ENCODE measurements at places on chromosomes 5 and 9.
A peak's percentile ranks its signal among the peaks of the same experiment; 100 is the strongest.

- peak; percentile 40 for DNase-seq
Observed at GRCh38 chr5:77239126-77239741, 28.8 kb downstream of the PDE8B start.

GRCh38 chr5:33631139-33631538 lies 190.4 kb downstream of the TARS1 start:
- no peak for DNase-seq

GRCh38 chr9:97419309-97419867 lies 7.5 kb downstream of the TDRD7 start:
- no peak for DNase-seq

GRCh38 chr5:79642210-79642609 lies 30.0 kb downstream of the TENT2 start:
- DNase-seq, result no peak

DNA sequence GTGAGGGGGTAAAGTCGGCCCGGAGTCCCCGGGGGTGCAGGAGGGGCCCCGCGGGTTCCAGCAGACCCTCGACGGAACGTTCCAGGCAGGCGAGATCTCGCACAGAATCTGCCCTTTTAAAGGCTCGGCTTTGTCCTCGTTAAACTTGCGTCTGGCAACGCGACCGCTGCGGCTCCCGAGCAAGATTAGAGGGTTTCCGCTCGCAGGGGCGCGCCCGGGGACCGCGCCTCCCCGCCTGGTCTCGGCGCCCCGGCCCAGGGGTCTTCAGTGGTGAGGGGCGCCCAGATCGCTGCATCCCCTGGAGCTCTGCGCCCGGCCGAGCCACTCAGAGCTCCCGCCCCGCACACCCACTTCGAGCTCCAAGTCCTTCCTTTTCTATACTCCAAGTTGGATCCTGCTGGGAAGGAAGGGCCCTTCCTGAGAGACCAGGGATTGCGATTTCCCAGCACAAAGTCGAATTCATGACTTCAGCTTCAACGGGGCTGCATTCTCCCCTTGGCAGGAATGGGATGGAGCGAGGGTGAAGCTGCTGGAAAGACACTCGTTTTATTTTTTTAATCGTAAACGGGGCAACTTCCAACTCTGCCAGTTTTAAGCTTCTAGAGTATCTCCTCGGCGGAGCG lies 11.3 kb downstream of the PROP1 start:
- no peak for DNase-seq

- no peak for DNase-seq
Observed at GRCh38 chr9:126701813-126702140, 88.0 kb downstream of the LMX1B start.

GRCh38 chr9:97689401-97690180 lies 7.5 kb downstream of the XPA start:
- DNase-seq, result no peak

DNA sequence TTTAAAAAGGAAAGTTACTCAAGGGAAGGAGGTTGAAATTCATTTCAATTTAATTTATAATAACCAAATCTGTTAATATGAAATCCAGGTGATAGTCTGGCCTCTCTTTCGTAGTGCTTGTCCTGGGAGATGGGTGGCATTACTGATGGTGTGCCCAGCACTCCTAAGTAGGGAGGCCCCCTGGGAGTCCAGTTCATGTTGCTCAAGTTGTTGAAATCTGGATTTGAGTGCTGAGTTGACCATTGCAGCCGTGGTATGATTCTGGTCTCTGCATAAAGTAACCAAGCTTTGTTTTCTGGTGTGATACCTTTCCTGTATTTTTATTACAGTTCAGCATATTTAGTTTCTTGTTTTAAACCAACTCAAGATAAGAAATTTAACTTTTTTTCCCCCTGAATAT lies 287.8 kb downstream of the FANCC start:
- no peak for DNase-seq

GRCh38 chr9:93577078-93577974 lies 942 bp downstream of the PHF2 start:
- DNase-seq, result no peak

GRCh38 chr9:38022203-38022895 lies 46.7 kb downstream of the SHB start:
- no peak for DNase-seq

- DNase-seq, result no peak
Observed at GRCh38 chr5:147479444-147479843, 30.4 kb downstream of the DPYSL3 start.

GRCh38 chr5:122067390-122067789 lies 10.7 kb downstream of the LOX start:
- DNase-seq, result no peak

- DNase-seq, result no peak
Observed at GRCh38 chr9:92463984-92464383, 18.3 kb downstream of the ASPN start.

DNA sequence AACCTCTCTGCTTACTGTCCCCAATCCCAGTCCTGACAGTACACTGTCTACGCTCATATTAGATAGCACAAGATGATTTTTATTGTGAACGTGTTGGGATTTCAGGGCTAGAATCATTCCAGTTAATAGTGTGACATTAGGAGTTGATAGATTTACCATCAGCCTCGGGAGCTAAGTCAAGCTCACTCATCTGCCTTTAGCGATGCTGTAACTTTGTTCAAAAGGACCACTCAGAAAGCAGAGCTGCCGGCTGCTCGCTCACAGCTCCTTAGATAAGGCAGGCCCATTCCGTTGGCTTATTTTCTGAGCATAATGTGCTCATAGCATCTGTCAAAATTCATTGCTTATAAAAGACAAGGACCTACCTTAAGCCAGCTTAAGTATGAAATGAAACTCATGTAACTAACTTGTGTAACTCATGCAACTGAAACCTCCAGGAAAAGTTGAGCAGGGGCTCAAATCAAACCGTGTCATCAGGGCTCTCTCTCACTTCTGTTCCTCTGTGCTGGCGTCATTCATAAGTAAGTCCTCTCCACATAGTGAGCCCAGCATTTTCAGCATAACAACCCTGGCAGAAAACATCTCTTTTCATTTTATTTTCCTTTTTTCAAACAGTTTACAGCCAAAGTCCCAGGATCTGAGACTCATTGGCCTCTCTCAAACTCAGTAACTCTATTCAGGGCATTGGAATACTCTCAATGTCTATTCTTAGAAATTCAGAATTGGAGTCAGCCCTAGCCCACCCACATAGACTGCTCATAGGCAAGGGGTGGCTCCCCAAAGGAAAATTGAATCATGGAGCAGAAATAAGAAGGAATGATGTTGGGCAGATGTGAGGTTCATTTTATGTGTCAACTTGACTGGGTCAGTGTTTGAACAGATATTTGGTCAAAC lies 208.8 kb downstream of the MAN2A1 start:
- no peak for DNase-seq

DNA sequence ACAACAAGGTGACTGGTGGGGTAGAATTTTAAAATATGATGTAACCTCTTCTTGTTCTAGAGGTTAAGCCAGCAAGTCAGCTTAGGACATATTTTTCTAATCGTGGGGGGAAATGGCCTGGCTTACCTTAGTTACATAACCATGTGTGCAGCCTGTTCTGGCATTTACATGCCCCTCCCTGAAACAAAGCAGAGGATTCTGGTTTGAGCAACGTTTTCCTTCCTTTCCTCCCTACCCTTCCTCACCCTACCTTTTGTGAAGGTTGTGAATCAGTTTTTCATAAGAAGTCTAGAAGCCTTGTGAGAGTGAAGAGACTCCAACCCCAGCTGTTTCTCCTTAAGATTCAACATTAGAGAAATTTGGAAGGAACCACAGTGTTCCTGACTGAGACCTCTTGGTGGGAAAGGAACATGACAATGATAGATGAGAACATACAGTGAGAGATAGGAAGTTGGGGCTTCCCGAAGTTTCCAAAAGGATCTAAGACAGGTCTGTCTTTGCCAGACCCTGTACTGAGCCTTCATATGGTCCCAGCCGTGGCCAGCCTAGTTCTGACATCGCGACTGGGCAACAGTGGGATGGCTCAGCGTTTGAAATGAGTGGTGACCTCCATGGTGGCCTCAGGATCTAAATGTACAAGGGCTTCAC lies 365.2 kb downstream of the SPATA31D1 start:
- DNase-seq, result no peak

DNA sequence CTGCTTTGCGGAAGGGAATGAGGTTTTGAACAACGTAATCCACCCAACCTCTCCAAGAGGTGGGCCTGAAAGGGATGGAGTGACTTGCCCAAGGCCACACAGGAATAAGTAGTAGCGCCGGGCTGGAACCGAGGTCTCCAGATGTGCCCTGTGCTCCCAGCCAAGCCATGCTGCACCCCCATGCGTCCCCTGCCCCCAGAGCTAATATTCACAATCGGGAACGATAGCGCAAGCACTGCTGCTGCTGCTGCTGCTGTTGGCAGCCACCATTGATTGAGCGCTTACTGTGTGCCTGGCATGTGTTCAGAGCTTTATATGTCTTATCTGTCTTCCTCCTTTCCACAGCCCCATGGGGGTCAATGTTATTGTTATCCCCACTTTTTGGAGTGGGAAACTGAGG lies 43.9 kb downstream of the AMBP start:
- DNase-seq, result no peak

GRCh38 chr5:107337281-107337680 lies 333.5 kb downstream of the EFNA5 start:
- no peak for DNase-seq

DNA sequence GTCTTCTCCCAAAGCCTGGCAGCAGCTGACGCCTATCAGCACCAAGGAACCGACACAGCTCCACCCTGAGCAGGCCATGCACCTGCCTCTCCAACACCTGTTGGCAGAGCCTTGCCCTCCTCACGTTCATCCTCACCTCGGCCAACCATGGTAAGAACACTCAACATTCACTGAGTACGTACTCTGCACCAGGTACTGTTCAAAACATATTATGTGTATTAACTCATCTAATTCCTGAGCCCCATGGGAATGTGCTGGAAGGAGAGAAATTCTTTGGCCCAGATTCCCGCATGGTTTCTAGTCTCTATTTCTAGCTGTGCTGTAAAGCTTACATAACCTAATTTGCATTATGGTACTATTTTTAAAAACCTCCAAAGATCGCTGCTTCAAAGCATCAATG lies 86.1 kb downstream of the GPR21 start:
- no peak for DNase-seq

GRCh38 chr5:96597438-96598020 lies 64.6 kb upstream of the CAST start:
- no peak for DNase-seq

DNA sequence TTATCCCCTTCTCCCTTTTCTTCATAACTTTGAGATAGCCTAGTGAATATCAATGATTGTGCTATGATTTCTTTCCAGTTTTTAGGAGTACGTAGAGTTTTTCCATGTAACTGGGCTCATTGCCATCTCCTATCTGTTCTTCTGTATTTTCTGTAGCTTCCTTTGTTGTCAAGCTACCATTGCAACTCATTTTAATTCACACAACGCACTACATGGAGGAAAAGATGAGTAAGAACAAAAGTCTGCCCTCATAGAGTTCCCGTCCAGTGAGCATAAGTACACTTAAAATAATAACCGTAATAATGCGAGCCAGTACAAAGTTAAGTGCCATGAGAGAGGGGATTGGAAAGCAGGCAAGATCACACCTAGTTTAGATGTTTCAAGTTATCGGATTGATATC lies 177.7 kb downstream of the PAM start:
- no peak for DNase-seq

DNA sequence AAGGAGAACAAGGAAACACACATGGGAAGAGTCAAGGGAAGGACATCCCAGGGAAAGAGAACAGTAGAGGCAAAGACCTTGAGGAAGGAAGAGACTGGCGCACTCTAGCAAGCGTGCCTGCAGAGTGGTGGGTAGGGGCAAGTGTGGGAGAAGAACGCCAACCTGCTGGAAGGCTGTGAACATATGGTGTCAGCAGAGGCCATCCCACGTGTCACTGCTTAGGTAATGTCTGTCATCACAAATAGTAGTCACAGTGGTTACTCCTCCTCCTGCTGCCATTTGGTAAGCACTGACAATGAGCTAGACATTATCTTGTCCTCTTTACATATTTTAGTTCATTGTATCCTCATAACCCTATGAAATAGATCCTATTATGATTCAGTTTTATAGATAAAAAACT lies 206.4 kb upstream of the TRIM32 start:
- no peak for DNase-seq

- DNase-seq, result no peak
Observed at GRCh38 chr5:175306381-175306780, 137.6 kb downstream of the DRD1 start.
